Peyer's patch (tissue), 4 donors: ENCODE measurements at places on chromosomes 5 and 9. TPM values are rescaled to one million over a fixed set of nuclear protein-coding genes. Genes with fewer than 3 reads are reported as not detected.

GRCh38 chr9:103116246-103116645 is 121.1 kb downstream of the CYLC2 start:
- no peak for DNase-seq
- no peak overlapping the region for H3K27ac ChIP-seq
- no peaks in the 10 kb centered on the region for H3K36me3 ChIP-seq
- H3K4me3 ChIP-seq, result no peak overlapping the region
- no peaks in the 10 kb centered on the region for H3K4me1 ChIP-seq

DNA sequence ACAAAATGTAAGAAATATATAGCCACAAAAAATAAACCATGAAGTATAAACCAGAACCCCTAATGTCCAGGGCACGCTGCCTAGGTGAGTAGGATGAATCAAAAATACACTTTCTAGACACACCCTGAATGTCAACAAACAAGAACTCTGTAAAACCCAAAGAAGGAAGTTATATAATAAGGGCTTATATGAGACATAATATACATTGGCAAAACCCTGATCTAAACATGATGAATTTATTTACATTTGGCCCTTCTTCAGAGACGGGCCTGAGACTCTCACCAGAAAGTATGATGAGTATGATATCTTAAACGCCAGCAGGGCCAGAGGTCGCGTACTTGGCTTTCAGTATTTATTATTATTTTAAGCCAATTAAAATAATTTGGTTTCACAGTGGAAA is 125.1 kb upstream of the FST start:
- no peak overlapping the region for H3K4me3 ChIP-seq
- H3K36me3 ChIP-seq, result no peaks in the 10 kb centered on the region
- H3K27me3 ChIP-seq, result no peaks in the 10 kb centered on the region
- H3K4me1 ChIP-seq, result no peaks in the 10 kb centered on the region
- no peak for DNase-seq

DNA sequence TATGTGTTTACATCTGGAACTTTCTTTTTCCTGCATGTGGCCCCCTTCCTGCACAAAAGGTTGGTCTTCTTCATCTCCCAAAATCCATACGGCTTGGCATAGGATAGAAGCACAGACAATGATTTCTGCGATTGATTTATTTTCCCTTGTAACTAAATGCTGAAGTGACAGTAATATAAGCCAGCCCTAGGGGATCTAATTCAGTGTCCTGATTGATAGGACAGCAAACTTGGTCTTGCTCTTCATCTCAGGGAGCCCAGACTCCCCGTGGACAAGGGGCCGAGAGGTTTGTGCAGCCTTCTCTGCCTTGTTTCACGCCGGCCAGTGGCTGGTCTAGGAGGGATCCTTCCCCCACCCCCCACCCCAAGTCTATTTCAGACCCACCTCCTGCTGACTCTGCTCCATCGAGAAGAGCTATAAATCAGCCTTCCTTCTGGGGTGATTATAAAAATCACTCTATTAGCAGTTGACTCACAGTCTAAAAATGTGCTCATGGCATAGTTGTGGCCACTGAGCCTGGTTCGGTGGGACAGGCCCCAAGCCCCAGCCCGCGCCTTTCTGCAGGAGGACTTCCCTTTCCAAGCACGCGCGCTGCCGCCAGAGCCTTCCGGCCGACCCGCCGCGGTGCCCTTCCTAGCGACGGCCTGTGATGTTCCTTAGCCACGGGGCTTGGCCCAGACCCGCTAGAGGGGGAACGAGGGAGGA is 89.8 kb upstream of the COL5A1 start:
- peak; percentile 43 for DNase-seq
- no peaks in the 10 kb centered on the region for H3K4me1 ChIP-seq
- H3K27me3 ChIP-seq, result no peaks in the 10 kb centered on the region
- H3K36me3 ChIP-seq, result no peaks in the 10 kb centered on the region

DNA sequence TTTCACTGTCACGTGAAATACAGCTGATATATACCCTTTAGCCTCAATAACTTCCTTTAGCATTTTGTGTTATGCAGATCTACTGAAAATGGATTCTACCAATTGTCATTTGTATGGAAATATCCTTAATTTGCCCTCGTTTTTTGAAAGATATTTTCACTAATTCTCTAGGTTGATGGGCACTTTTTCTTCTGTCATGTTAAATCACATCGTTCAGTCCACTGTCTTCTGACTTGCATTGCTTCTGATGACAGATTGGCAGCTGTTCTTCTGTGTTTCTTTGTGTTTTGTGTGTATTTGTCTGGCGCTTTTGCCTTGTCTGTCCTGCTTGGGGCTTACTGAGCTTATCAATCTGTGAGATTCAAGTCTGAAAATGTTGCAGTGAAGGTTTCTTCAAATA is 9.7 kb upstream of the CLPTM1L start:
- no peaks in the 10 kb centered on the region for H3K4me1 ChIP-seq
- no peaks in the 10 kb centered on the region for H3K36me3 ChIP-seq
- H3K4me3 ChIP-seq, result no peak overlapping the region
- no peak for DNase-seq
- no peaks in the 10 kb centered on the region for H3K27me3 ChIP-seq
- no peak overlapping the region for H3K27ac ChIP-seq

DNA sequence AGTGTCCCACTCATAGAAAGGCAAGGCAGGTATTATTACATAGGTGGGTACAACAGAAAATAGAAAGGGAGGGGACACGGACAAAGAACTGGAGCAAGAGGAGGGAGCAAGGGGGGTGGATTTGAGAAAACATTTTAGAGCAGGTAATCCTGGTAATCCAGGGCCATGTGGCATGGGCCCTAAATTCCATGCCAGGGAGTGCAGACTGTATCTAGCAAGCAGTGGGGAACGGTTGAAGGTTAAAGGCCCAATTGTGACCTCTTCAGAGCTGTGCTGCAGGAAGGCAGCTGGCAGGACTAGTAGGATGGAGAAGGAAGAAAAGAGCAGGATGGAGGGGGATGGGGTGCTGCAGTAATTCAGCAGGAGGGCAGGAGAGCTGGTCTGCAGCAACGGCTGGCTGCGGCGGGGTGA is 75.2 kb downstream of the PDE6A start:
- peak; percentile 59 for DNase-seq
- H3K27ac ChIP-seq, result peak overlapping the region; percentile 62
- H3K4me1 ChIP-seq, result no peaks in the 10 kb centered on the region
- H3K36me3 ChIP-seq, result no peaks in the 10 kb centered on the region
- H3K4me3 ChIP-seq, result no peak overlapping the region

DNA sequence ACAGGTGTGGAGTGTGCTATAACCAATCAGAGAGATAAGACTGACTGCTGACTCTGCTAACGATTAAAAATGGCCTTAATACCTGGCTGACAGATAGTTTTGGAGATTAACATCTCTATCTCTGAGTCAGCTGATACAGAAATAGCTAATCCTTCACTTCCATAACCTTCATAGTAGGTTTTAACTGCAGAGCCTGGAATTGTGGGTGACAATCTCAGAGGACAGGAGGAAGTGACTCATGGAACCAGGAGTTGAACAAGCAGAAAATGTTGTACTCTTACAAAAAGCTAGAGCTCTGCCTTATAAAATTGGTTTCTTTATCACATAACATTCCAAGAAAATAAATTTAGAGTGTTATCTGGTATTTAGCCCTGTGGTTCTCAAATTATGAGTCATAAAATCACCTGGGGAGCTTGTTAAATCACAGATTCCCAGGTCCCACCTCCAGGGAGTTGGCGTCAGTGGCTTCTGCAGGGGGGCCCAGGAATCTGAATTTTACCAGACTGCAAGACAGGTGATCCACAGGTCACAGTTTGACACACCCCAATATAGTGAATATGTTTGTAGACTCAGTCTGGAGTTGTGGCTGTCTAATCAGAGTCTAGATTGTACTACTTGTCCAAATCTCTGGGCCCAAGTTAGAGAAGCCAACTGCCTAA is 44.4 kb upstream of the AFAP1L1 start:
- DNase-seq, result no peak
- H3K36me3 ChIP-seq, result no peaks in the 10 kb centered on the region
- no peak overlapping the region for H3K4me3 ChIP-seq

DNA sequence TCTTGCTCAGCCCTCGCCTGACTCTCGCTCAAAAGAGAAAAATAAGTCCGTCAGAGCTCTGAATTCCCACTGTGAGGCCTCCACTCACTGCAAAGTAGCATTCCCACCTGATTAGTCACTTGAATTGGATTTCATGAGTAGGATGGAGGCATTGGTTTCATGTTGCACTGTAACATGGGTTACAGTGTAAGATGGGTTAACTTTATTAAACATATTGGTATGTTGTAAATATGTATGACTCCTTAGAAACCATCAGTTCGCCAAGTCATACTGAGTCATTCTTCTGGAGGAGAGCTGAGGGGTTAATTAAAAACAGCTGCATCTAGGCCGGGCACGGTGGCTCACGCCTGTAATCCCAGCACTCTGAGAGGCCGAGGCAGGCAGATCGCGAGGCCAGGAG is 93.8 kb upstream of the BNC2 start:
- no peaks in the 10 kb centered on the region for H3K27me3 ChIP-seq
- H3K4me3 ChIP-seq, result no peak overlapping the region
- H3K4me1 ChIP-seq, result no peaks in the 10 kb centered on the region
- H3K27ac ChIP-seq, result no peak overlapping the region
- no peak for DNase-seq
- H3K36me3 ChIP-seq, result no peaks in the 10 kb centered on the region

DNA sequence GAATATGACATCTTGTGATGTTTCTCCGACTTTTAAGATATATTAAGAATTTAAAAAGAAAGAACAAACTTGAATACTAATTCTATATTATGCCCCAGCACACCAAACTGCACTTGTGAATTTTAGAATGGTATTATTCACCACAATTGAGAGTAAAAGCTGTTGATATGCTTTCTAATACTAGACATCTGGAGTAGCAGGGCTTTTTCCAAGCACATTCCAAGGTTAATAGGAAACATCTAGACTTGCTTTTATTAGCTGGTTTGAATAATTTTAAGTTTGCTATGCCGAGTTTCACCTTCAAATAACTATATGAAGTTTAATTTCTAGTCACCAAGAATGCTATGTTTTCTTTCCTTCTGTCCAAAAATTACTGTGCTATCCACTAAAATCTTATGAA is 13.5 kb downstream of the NREP start:
- no peaks in the 10 kb centered on the region for H3K4me1 ChIP-seq
- no peak for DNase-seq
- H3K27ac ChIP-seq, result no peak overlapping the region
- no peaks in the 10 kb centered on the region for H3K36me3 ChIP-seq

The ARAP3 gene
- 1.1 TPM for total RNA-seq

The MTAP gene
- total RNA-seq, result 13.3 TPM
